ENCODE measurements at places on chromosomes 2 and 18. TPM values are rescaled to one million over a fixed set of nuclear protein-coding genes. Genes with fewer than 3 reads are reported as not detected.

Gene COPS9
- total RNA-seq: 176 TPM

Gene GPR45
- total RNA-seq: not detected

Gene UBE2F
- 41.0 TPM for total RNA-seq

Gene MALL
- total RNA-seq: 1.6 TPM
